ENCODE measurements at places on chromosomes 13 and 19. TPM values are rescaled to one million over a fixed set of nuclear protein-coding genes. Genes with fewer than 3 reads are reported as not detected.

DNA sequence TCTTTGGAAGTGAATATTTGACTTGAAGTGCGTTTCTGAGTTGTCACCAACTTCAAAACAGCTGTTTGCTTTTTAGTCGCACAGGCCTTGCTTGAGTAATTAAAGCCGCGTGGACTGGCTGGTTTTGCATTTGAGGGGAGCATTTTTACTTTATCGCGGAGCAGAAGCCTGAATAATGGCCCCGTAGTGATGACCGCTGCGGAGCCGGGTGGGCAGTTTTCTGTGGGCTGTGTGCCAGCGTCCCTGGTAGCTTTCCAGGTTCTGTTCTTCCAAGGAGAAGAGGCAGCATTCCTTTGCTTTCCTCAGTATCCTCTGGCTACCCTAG, 1.1 kb downstream of the NAA16 start:
- DNase-seq: peak; percentile 75

GRCh38 chr19:45250832-45251451, at the start of gene MARK4:
Gene MARK4, plus strand, starts transcription at chr19:45251271. Its CDS starts 318 bp downstream, at chr19:45251589.
- DNase-seq: peak; percentile 86

- DNase-seq: no peak
These were observed 14.0 kb downstream of the GNA15 start for GRCh38 chr19:3149526-3150505.

FGF21 gene
- not detected for total RNA-seq

GRCh38 chr13:110346661-110347067, 39.6 kb downstream of the COL4A2 start:
- no peak for DNase-seq

DNA sequence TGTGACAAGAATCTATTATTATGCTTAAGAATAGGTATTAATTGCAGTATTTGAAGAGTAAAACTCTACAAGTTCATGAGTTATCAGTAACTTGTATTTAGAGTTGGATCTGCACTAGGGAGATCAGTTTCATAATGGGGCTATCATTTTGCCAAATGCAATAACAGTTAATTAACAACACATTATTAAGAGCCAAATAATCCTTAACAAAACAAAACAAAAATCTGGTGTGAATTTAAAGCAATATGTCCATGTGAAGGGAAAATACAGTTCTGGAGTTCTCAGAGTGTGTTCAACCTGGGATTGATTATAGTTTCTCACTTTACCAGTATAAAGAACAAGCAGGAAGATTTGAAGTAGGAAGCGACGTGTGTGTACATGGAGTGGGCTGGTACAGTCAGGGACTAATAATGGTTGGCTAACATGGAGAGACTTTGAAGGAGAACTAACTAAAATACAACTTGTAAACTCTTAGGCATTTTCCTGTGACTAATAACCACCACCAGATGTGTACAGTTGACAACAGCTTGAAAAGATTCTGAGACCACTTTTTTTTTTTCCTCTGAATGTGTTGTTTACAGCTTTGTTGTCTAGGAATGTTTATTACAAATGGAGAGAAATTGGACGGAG, 58.5 kb downstream of the POSTN start:
- no peak for DNase-seq

PGLYRP2 gene
- not detected for total RNA-seq

DNA sequence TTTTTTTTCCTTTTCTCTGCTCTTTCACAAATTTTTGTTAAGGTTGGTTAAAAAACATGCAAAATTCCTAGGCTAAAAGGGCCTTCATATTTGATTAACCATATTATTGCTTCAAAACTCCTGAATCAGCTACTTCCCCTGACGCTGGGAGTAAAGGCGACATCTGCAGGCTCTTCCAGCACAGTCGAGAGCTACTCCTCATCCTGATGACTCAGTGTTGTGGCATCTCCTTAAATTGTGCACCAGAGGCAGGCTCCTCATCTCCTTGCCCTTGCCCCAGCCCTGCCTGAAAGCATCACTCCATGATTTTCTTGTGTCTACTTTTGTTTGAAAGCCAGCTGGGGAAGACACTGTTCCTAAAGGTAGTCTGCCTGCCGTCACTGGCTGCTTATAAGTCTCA, 24.5 kb upstream of the SOX1 start:
- no peak for DNase-seq

- DNase-seq: no peak
These were observed 293.6 kb downstream of the DNAJC15 start for GRCh38 chr13:43316946-43317353.

KIR2DL1 gene
- not detected for total RNA-seq

DNA sequence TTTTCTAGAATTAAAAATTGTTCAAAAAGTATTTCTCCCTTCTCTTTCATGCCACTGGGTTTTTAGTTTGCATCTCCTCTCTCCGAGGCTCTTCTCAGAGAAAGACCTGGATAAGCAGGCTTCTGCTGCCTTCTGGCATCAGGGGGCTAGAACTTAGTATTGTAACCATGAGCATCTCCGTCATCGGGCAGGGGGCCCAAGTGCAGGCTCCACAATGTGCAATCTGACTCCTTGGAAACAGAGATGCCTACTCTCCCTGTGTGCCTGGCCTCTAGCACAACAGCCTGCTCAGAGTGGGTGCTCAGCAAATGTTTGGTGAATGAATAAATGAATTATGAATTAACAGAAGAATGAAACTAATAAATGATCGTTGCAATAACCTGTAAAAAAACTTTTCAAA, 45.6 kb upstream of the MTIF3 start:
- no peak for DNase-seq

DNA sequence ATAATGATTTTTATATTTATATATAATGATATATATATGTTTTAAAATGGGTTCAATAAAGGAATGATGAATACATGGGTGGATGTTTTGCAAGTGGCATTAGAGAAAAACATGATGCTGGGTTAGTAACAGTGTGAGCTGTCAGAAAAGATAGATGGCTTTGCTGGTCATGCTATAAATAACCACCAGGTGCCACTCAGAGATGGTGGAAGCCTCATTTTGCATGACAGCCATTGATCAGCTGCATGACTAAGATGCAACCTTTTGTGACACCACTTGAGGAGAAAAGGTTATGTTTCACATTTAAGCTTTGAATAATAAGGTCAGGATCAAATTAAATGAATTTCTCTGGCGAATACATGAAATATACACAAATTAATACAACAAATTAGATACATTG, 737.7 kb downstream of the PCDH9 start:
- no peak for DNase-seq

DNA sequence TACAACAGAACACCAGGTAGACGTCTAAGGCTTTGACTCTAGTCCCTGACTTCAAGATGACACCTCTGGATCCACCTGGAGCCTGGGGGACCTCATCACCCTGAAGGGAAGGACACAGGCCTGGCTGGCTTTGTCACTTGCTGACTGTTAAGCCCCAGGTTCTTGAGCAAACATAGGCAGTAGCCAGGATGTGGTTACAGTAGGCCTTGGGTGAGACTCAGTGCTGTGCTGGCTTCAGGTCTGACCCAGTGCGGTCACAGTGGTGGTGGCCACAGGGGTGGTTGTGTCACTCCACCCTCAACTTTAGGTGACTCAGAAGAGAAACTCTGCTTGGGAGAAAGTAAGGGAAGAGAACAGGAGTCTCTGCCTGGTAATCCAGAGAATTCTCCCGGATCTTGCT, 497.8 kb downstream of the UQCRFS1 start:
- no peak for DNase-seq

DNA sequence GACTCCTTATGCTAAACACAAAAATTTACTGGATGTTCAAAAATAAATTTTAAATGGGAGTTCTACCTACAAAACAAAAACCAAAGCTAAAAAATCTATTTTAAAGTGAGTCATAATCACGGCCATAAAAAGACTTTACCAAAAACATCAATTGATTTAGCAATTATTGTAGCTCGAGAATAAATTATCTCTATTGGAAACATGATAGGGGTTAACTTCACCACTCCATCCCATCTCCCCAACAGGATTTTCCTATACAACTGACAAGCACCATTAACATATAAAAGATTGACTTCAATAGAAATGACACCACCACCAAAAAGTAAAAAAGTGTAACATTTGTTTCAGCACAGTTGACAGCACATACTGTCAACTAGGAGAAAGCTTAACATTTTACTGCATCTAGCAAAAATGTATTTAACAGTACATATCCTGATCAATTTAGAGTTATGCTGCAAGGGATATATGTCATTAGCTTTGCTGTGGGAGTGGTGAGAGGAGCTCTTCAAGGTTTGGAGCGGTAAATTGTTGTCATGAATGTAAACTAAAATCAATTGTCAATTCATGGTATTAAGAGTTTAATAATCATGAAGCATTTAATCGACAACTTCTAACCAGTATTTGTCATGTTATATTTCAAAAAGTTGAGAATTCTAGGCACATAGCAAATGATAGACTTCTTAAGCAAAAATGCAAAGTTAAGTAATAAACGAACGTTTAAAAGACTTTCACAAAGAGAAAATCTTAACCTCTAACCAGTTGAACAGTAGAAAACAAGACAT, 3.8 kb downstream of the UBL3 start:
- DNase-seq: peak; percentile 37

DNA sequence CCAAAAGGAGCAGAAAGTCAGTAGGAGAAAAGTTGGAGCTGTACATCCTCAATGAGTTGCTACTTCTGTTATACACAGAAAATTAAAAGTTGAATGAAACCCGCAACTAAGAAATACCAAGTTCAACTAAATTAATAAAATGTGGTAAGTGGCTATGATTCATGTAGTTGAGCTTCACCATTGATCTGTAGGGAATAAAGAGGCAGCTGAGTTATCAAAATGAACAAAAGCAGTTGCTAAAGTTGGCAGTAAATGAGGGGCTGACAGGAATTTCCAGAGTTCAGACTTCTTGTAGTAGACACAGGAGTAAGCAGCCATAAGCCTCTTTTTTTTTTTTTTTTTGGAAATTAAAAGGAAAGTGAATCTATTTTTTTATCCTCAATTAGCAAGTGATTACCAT, 234.6 kb downstream of the POSTN start:
- DNase-seq: no peak

GRCh38 chr19:42442833-42443232, at the start of gene CXCL17:
Gene CXCL17, minus strand, starts transcription at chr19:42442946. Its CDS starts 114 bp downstream, at chr19:42442832.
- DNase-seq: no peak

HSPB6 gene
- not detected for total RNA-seq

DNA sequence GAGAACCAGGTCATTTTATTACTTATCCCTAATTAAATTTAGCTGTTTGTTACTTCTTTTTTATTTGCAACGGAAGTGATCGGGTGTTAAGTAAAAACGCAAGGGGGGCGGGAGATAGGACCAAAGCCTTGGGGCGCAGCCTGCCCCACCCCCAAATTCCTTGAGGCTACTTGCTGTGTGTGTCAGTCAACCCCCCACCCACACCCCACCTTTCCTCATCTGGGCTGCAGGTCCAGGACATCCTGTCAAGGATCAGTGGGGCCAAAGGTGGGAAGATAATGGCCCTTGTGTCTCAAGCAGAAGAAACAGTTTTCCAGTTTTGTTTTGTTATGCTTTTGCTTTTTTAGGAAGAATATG, 1.2 kb upstream of the FOXO1 start:
- peak; percentile 71 for DNase-seq

DNA sequence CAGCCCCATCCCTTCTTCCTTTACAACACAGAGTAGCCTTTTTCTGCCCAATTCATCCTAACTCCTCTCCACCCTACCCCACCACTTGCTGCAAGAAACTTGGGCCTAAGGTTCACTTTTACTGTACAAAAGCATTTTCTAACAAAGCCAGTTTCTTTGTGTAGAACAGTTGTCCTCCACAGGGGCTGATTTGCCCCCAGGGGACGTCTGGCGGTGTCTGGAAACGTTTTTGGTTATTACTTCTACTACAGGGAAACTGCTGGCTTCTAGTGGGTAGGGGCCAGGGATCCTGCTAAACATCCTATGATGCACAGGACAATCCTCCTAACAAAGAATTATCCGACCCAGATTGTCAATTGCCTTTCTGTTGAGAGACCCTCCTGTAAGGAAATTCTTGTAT, 7.3 kb upstream of the LMO7 start:
- DNase-seq: no peak

RUBCNL gene
- total RNA-seq: 1.5 TPM

GGN gene
- total RNA-seq: 1.0 TPM

ANKRD24 gene
- 0.50 TPM for total RNA-seq

- DNase-seq: no peak
These were observed 24.5 kb downstream of the DIAPH3 start for GRCh38 chr13:60139272-60139671.

Measured in activated CD4-positive, alpha-beta T cell treated with anti-CD3 and anti-CD28 coated beads, Interleukin-2, amount 10 ng/mL, durations not matched to agents 24 days and 14 days (primary cell).